HFFc6 (cell line): ENCODE measurements at places on chromosomes 11 and 22.
A peak's percentile ranks its signal among the peaks of the same experiment; 100 is the strongest.

DNA sequence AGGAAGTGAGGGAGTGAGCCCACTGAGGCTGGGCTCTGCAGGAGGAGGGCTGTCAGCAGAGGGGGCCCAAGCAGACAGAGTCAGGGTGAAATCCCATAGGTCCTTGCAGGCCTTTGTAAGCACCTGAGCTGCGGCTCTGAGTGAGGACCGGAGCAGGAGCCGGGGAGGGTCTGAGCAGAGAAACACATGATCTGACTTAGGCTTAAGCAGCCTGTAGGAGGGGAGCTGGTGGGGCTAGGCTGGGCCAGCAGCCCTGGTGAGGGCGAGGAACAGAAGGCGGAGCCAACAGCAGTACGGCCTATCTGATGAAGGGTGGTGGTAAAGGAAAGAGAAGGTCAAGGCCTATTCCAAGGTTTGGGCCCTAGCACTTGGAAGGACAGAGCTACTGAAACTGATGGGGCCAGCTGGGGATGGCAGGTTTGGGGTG lies 26.9 kb upstream of the CBX7 start:
- H3K27ac ChIP-seq, result 0 out of 2 replicates have a peak overlapping the region, but pooled peaks have one; percentile 12
- peaks cover 50% of the 10 kb centered on the region for H3K4me1 ChIP-seq
- H3K27me3 ChIP-seq, result no peaks in the 10 kb centered on the region; the same call in 1 of the 2 replicates
- DNase-seq, result no peak

- DNase-seq, result no peak
- peak overlapping the region; percentile 76 for H3K4me3 ChIP-seq
- peaks cover 53% of the 10 kb centered on the region for H3K4me1 ChIP-seq
- peaks cover 1% of the 10 kb centered on the region for H3K27me3 ChIP-seq
These were observed 6.1 kb downstream of the CAPN5 start for GRCh38 chr11:77072851-77073327.

GRCh38 chr11:96338910-96339705 lies 3.9 kb downstream of the MAML2 start:
- peaks cover 80% of the 10 kb centered on the region for H3K4me1 ChIP-seq
- H3K27ac ChIP-seq, result peak overlapping the region; percentile 95
- peak overlapping the region; percentile 95 for H3K4me3 ChIP-seq
- H3K27me3 ChIP-seq, result no peaks in the 10 kb centered on the region; the same call in 1 of the 2 replicates

DNA sequence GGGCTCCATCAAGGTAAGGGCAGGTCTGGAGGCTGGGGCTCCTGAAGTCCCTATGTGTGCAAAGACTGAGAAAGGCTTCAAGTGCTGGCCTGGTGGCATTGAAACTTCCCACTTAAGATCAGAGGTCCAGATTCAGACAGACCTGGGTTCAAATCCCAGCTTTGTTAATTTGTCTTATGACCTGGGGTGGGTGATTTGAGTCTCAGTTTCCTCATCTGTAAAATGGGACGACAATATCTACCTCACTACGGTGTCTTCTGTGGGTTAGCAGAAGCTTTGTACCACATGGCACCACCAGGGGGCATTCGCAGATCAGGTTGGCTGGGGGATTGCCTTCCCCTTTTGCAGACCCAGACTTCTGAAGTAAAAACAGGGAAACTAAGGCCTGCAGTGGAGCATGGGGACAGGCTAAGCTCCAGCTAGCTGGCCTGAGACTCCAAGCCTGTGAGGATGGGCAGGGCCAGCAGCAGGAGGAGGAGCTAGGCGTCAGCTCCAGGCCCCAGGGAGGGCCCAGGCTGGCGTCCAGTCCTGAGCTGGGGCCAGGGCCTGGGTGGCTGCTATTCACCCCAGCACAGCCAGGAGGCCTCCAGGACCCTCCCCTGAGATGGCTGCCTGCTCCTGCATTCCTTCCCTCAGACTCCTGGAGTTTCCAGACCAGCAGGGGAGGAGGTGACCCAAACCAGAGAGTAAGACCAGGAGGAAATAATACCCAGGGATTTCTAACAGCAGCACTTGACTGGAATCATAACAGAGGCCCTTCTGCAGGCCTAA lies 1.5 kb downstream of the CASTOR1 start:
- peaks cover 3% of the 10 kb centered on the region for H3K27me3 ChIP-seq
- H3K27ac ChIP-seq, result peak overlapping the region; percentile 62
- DNase-seq, result peak; percentile 80
- H3K4me1 ChIP-seq, result peaks cover 27% of the 10 kb centered on the region
- H3K36me3 ChIP-seq, result no peaks in the 10 kb centered on the region
- H3K4me3 ChIP-seq, result peak overlapping the region; percentile 82

DNA sequence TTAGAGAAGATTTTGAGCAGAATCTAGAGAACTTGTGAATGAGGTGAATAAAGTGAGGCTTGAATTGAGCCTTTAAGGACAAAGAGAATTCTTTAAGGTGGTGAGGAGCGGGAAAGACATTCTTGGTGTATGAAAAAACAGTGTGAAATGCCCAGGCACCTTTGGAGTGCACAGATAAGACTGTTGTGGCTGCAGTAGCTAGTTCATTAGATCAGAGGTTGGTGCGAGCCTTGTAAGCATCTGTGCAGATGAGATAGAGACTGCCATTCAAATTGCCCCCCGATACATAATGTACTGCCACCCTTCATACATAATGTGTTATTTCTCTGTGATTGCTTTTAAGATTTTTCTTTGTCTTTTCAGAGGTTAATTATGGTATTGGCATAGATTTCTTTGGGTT lies 31.3 kb downstream of the ATXN10 start:
- no peak for DNase-seq
- peaks cover 60% of the 10 kb centered on the region for H3K4me1 ChIP-seq
- H3K4me3 ChIP-seq, result no peak overlapping the region
- H3K27ac ChIP-seq, result no peak overlapping the region
- peaks cover 2% of the 10 kb centered on the region; the same call in 1 of the 2 replicates for H3K27me3 ChIP-seq

- H3K36me3 ChIP-seq, result peaks cover 29% of the 10 kb centered on the region
- H3K27ac ChIP-seq, result peak overlapping the region; percentile 59; the same call in 1 of the 2 replicates
- no peak overlapping the region for H3K4me3 ChIP-seq
- DNase-seq, result no peak
- H3K4me1 ChIP-seq, result peaks cover 26% of the 10 kb centered on the region
- no peaks in the 10 kb centered on the region for H3K27me3 ChIP-seq
These were observed 115.2 kb downstream of the DDX10 start for GRCh38 chr11:108780119-108780518.

GRCh38 chr11:131546218-131546895 lies 175.9 kb downstream of the NTM start:
- H3K36me3 ChIP-seq, result no peaks in the 10 kb centered on the region
- no peaks in the 10 kb centered on the region for H3K4me1 ChIP-seq
- H3K27me3 ChIP-seq, result peaks cover 41% of the 10 kb centered on the region
- no peak for DNase-seq
- H3K27ac ChIP-seq, result no peak overlapping the region

GRCh38 chr11:1401656-1402221 lies 12.0 kb downstream of the BRSK2 start:
- H3K4me3 ChIP-seq, result no peak overlapping the region
- DNase-seq, result peak; percentile 20
- no peaks in the 10 kb centered on the region for H3K4me1 ChIP-seq
- no peak overlapping the region for H3K27ac ChIP-seq

DNA sequence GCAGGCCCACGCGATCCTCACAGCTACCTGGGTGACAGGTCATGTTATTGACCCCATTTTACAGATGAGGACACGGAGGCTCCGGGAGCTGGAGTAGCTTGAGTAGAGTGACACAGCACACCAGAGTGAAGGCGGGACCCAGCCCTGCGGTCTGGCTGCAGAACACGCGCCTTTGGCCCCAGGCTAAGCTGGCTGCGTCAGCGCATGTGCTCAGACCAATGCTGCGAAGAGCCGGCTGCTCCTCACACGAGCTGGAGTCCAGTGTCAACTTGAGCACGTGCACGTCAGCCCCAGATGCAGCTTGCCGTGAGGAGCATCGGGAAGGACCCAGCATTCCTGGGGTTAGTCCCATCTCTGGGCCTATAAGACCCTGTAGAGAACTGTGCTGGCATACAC lies 49.9 kb downstream of the SCUBE1 start:
- no peaks in the 10 kb centered on the region; the same call in 1 of the 2 replicates for H3K4me1 ChIP-seq
- H3K27ac ChIP-seq, result no peak overlapping the region
- no peak overlapping the region for H3K4me3 ChIP-seq
- no peaks in the 10 kb centered on the region for H3K36me3 ChIP-seq
- DNase-seq, result peak; percentile 11
- H3K27me3 ChIP-seq, result peaks cover 72% of the 10 kb centered on the region

DNA sequence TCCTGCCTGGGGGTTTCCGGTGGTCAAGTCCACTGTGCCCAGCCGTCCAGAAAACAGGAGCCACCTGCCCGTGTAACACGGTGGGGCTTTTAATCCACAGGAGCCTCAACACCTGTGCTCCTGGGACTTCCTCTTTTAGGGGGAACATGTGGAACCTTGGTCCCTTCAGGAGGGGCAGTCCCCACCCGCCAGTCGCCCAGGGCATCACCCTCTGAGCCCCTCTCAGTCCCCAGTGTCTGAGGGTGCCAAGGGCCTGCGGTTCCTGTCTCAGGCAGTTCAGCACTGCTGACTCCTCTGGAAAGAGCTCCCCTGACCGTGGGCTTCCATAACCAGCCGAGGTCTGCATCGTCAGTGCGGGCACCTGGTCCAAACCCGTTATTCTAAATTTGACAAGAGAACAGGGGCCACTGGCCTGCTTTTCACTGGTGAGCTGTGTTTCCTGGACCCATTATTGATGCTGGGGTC lies 15.8 kb downstream of the KRTAP5-5 start:
- H3K4me1 ChIP-seq, result no peaks in the 10 kb centered on the region
- DNase-seq, result no peak
- H3K27me3 ChIP-seq, result peaks cover 23% of the 10 kb centered on the region
- H3K4me3 ChIP-seq, result no peak overlapping the region
- no peaks in the 10 kb centered on the region for H3K36me3 ChIP-seq

- peaks cover 84% of the 10 kb centered on the region for H3K4me1 ChIP-seq
- 0 out of 2 replicates have a peak, but pooled peaks cover 4% of the 10 kb centered on the region for H3K36me3 ChIP-seq
- H3K27me3 ChIP-seq, result peaks cover 5% of the 10 kb centered on the region
- peak overlapping the region; percentile 99 for H3K27ac ChIP-seq
- H3K4me3 ChIP-seq, result peak overlapping the region; percentile 86
These were observed 38.7 kb upstream of the LINC01488 start for GRCh38 chr11:69442807-69443137.

DNA sequence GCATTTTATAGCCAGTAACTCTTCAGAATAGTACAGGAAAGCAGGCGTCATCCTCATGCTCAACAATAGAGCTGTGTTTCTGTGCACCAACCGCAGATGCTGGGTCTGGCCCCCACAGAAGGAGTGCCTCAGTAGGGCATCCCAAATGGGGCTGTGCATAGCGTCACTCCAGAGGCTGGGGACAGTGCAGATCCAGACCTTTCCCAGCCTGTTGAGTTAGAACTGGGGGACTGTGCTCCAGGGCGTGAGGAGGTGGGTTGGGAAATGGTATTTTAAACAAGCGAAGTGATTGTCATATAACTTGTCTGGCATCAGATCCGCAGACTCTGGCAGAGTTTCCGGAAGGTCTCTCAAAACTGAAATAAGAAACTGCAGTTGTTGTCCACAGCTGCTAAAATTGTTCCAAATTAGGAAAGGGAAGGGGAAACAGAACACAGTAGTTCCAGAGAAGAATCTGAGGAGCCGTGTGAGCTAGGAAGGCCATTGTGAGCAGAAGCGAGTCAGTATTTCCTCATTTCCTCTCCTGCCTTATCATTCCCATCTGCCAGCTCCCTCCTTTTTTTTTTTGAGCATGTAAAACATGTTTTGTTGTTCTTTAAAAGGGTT lies 52.2 kb downstream of the JAM3 start:
- peak overlapping the region; percentile 97 for H3K27ac ChIP-seq
- H3K36me3 ChIP-seq, result no peaks in the 10 kb centered on the region
- DNase-seq, result peak; percentile 25

- H3K36me3 ChIP-seq, result peaks cover 30% of the 10 kb centered on the region
- peaks cover 56% of the 10 kb centered on the region for H3K4me1 ChIP-seq
- DNase-seq, result no peak
- peak overlapping the region; percentile 96 for H3K27ac ChIP-seq
- H3K27me3 ChIP-seq, result peaks cover 4% of the 10 kb centered on the region; the same call in 1 of the 2 replicates
These were observed 2.1 kb downstream of the UBE2L3 start for GRCh38 chr22:21569459-21570170.

- H3K4me1 ChIP-seq, result no peaks in the 10 kb centered on the region
- no peak overlapping the region for H3K4me3 ChIP-seq
- H3K36me3 ChIP-seq, result no peaks in the 10 kb centered on the region
- H3K27ac ChIP-seq, result no peak overlapping the region
- no peak for DNase-seq
These were observed 159.5 kb upstream of the POU2AF2 start for GRCh38 chr11:111086058-111086457.

DNA sequence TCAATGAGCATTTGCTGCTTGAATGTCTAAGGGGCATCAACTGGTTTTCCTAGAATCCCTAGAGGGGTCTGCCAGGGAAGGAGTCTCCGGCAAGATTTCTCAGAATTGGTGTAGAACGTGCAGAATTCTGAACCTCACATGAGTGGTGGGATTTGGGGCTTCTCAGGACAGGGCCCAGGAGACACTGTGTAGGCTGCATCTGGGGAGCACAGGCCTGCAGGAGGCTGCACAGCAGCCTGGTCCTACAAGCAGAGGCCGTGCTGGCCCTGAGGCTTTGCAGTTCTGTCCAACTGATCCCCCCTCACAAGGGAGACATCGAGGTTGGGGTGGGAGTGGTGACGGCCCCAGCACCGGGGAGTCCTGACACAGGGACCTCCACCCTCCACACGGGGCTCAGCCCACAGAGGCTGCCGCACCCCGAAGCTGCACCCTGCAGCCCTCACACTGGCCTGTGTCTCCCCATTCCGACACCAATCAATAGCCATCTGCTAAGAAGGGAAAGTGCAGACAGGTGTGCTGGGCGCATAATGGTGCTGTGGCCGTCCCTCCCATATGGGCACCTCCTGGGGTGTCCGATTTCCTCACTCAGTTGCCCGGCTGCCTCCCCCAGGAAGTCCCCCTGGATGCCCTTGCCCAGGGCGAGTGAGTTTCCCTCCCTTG lies 688.1 kb downstream of the BRD1 start:
- peaks cover 3% of the 10 kb centered on the region; the same call in 1 of the 2 replicates for H3K27me3 ChIP-seq
- peaks cover 14% of the 10 kb centered on the region for H3K36me3 ChIP-seq
- no peaks in the 10 kb centered on the region for H3K4me1 ChIP-seq
- no peak for DNase-seq
- no peak overlapping the region for H3K4me3 ChIP-seq

DNA sequence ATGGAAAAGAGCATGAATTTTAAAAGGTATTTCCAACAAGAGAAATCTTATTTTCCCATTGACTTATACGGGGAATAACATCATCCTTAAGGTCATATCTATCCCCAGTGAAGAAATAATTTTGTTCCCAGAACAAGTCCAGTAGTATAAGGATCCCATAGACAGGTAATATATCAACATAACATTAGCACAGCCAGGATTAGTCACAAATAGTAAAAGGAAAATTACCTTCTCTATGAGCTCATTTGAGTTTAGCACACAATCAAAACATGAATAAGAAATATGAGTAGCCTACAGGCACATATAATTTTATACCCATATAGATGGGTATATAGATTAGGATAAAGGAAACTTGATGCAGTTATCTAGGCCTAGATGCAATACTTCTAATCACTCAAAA lies 2.8 kb upstream of the OR52K1 start:
- no peak overlapping the region for H3K4me3 ChIP-seq
- H3K27me3 ChIP-seq, result peaks cover 4% of the 10 kb centered on the region; the same call in 1 of the 2 replicates
- no peak for DNase-seq
- H3K4me1 ChIP-seq, result peaks cover 18% of the 10 kb centered on the region
- H3K36me3 ChIP-seq, result no peaks in the 10 kb centered on the region

DNA sequence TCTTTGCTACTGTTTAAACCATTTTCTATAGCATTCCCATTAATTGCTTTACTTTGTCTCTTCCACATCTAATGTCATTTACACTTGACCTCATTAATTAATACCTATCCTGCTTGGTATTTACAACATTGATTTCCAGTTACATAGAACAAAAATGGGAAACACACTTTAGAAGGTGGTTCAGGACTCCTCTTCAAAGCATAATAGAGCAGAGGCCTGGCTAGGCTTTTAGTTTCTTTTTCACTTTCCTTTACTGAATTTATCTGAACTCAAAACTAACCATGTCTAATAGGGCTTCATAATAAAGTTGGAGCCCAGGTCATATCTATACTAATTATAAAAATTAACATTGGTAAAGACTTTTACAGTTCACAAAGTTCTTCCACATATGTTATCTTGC lies 648.0 kb upstream of the KIRREL3 start:
- no peak overlapping the region for H3K27ac ChIP-seq
- H3K36me3 ChIP-seq, result no peaks in the 10 kb centered on the region
- H3K27me3 ChIP-seq, result no peaks in the 10 kb centered on the region; the same call in 1 of the 2 replicates
- no peak overlapping the region for H3K4me3 ChIP-seq
- no peak for DNase-seq
